ENCODE measurements at places on chromosomes 3 and 15.

GRCh38 chr15:58224068-58224467, 85.9 kb downstream of the AQP9 start:
- DNase-seq, result no peak

DNA sequence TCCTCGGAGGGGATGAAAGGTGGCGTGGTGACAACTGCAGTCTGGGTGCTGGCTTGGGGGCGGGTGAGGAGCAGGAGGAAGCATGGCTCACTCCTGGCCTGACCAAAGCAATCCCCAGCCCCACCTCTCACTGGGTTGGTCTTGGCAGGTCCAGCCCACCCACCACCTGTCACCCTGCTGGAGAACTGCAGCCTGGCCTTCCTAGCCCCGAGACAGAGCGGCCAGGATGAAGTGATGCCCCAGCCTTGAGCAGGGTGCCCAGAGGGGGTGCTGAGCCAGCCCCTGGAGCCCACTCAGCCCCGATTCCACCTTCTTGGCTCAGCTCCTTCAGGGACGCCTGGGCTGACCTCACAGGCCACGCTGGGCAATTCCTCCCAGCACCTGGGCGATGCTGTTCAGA, 89.9 kb downstream of the IQSEC1 start:
- DNase-seq, result no peak

GRCh38 chr15:41072013-41072412, 44.1 kb downstream of the INO80 start:
- DNase-seq, result no peak

DNA sequence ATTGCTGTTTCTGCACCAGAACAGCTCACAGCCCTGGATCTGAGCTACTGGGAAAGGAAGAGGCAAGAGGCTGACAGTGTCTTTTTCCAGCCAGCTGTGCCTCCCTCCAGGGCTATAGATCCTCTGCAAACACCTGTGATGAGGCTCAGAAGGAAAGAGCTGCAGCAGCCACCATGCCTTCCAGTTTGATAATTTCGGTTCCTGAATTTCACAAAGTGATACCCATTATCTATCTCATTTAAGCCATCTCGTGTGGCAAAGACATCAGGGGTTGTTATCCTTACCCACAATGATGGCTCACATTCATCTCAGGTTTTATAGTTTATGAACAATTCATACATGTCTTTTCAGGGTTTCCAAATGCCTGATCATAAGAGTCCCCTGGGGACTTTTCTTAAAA, 1.8 kb upstream of the LARP6 start:
- DNase-seq, result no peak

GRCh38 chr3:194126790-194127189, 9.2 kb upstream of the HES1 start:
- no peak for DNase-seq

GRCh38 chr3:142947799-142948575, 15.5 kb downstream of the PAQR9 start:
- DNase-seq, result no peak

GRCh38 chr3:148243609-148244008, 454.1 kb upstream of the AGTR1 start:
- no peak for DNase-seq

DNA sequence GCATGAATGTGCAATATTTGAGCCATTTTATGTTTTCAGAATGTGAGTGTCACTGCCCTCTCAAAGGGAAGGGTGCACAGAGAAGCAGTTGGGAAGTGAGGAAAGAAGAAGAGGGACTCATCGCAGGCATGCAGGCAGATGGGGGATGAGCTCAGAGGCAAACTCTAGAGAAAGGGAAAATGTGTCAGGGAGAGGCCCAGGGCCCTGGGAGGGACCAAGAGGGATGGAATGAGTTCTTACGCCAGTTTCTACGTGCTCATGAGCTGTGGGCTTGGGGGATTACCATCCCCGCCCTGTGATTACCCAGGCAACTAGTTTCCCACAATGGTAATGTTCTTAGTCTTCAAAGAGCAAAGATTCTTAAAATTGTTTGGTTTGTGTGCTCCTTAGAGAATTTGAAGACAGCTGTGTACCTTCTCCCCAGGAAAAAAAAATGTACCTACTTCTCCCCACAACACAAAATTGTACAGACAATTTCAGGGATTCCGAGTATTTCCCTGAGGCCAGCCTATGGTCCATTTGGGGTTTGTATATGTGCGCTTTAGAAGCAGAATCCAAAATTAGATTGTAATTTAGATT, 17.8 kb downstream of the GCSAM start:
- DNase-seq, result no peak

DNA sequence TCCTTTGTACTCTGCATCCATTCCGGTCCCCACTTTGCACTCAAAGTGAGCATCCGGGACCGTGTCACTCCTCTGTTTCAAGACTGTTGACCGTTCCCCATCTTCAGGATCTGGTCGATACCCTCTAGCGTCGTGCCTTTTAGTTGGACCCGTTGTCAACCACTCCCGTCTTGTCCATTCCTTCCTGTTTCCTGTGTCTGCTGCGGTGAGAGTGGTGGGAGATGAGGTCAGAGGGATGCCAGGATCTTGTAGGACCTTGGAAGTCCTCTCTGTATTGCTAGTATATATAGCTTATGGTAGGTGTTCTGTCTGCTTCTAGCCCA, 624 bp downstream of the BRK1 start:
- no peak for DNase-seq

DNA sequence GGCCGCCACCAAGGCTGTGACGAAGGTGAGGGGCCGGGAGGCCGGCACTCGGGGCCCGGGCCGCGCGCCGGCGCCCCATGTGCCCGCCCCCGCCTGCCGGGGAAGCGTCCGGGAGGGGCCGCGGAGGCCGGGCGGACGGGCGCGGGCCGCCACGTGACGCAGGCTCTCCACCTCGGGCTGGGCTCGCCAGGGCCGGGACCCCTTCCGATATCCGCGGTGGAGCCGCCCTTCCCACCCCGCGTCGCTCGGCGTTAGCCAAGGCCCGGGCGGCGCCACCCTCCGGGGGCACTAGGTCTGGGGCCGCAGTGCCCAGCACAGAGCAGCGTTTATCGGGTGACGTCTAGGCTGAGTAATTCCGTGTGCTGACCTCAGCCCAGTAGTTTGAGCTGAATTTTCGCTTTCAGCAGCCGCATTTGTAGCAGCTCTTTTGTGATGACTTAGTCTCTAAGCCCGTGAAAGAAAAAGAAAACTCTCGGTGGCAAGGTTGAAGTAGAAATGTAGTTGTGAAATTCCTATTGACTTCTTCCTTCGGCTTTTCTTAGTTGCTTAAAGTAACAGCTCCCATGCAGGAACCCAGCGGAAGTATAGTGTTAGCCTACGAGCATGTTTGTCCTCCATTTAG, 885 bp downstream of the CDV3 start:
- DNase-seq, result no peak

- DNase-seq, result no peak
These were observed 61.9 kb downstream of the ATP2B2 start for GRCh38 chr3:10443272-10444109.

DNA sequence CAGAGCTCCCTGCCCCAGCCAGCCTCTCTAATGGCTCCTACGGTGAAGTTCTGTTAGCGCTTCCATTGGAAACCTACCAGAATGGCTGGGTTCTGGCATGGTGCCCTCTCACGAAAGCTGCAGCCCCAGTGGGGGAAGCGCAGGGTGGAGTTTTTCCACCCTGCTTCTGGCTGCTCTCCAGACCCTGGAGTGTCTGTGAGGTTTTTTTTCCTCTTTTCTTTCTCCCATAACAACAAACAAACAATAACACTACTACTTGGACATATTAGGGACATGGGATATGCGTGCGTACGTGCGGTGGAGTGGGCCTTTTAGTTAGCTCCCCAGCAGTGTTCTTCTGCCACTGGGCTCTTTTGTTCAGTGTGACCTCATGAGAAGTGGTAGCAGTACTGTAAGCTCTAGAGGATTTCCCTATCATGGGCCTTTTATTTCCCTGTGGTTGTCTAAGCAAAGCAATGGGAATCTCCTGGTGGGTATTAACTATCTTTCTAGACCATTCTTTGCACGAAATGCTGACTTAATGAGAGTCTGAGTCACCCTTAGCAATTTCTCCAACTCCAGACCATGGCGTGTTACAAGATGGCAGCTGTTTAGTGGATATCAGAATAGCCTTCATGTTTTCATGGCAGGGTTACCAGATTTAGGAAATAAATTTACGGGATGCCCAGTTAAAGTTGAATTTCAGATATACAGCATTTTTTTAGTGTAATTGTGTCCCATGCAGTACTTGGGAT, 161.9 kb downstream of the FNDC3B start:
- peak; percentile 95 for DNase-seq

Measured in GM04503 (cell line).